Adrenal gland (tissue), 19 donors: ENCODE measurements at places on chromosomes 12 and 14. TPM values are rescaled to one million over a fixed set of nuclear protein-coding genes. Genes with fewer than 3 reads are reported as not detected.

DNA sequence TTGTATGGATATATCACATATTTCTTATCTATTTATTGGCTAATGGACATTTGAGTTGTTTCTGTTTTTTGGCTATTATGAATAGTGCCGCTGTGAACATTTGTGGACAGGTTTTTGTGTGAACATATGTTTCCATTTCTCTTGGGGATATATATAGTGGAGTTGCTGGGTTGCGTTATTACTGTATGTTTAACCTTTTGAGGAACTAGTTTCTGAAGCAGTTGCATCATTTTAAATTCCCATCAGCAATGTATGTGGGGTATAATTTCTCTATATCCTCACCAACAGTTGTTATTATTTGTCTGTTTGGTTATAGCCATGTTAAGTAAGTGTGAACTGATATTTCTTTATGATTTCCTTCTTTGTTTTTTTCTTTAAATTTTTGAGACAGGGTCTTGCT, 10.7 kb downstream of the TCTN2 start:
- no peak for DNase-seq
- H3K36me3 ChIP-seq = peaks cover 12% of the 10 kb centered on the region

Gene OTOGL
- not detected for total RNA-seq

GRCh38 chr14:82805892-82806825, 1272.5 kb upstream of the SEL1L start:
- H3K27ac ChIP-seq = no peak overlapping the region
- H3K27me3 ChIP-seq = no peaks in the 10 kb centered on the region
- H3K4me1 ChIP-seq = no peaks in the 10 kb centered on the region
- H3K4me3 ChIP-seq = no peak overlapping the region
- DNase-seq = no peak
- no peaks in the 10 kb centered on the region for H3K36me3 ChIP-seq

- H3K36me3 ChIP-seq = peaks cover 49% of the 10 kb centered on the region
- no peaks in the 10 kb centered on the region for H3K4me1 ChIP-seq
- H3K27me3 ChIP-seq = no peaks in the 10 kb centered on the region
- DNase-seq = no peak
- peak overlapping the region; percentile 25 for H3K27ac ChIP-seq
These were observed 22.4 kb downstream of the EIF2B2 start for GRCh38 chr14:75025082-75025481.

- H3K4me1 ChIP-seq = no peaks in the 10 kb centered on the region
- H3K27me3 ChIP-seq = no peaks in the 10 kb centered on the region
- no peak for DNase-seq
These were observed 255.9 kb downstream of the MSRB3 start for GRCh38 chr12:65534238-65534841.

Gene AVPR1A
- total RNA-seq = 30.2 TPM
